Dermis blood vessel endothelial cell (primary cell): ENCODE measurements at places on chromosomes 13 and 19.

DNA sequence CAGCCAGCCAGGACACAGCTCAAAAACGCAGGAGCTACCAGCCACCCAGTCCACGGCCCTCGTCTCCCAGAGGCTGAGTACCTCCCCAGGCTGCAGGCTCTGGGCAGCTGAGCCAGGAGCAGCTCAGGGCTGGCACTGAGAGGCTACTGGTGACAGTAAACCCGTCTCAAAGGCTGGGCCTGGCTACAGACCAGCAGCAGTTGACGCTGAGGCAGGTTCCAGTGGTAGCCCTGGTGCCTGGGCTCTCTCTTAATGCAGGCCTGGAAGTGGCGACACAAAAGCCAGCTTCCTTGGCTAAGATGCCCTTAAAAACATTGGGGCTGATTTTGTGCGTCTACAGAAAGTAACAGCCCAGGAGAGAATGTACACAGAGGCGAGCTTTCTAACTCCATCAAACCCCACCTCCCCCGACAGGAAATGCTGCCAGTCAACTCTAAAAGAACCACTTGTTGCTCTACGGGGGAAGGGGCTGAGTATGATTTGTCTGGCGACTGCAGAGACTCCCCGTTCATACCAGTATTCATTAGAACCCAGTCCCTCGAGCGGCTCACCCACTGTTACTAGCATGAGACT lies 126.3 kb downstream of the STK24 start:
- peak; percentile 18 for DNase-seq

DNA sequence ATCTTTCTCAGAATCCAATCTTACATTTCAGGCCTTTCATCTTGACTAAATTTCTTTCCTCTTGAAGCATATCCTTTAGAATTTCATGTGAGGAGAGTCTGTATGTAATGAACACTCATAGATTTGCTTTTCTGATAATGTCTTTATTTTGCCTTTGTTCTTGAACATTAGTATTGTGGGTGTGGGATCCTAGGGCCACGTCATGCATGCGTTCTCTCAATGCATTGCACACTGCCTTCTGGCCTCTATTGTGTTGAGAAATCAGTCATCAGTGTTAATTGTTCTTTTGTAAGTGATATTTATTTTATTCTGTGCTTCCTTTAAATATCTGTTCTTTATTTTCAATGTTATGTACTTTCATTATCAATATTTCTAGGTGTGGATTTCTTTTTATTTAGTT lies 364.9 kb downstream of the OXGR1 start:
- DNase-seq, result no peak

DNA sequence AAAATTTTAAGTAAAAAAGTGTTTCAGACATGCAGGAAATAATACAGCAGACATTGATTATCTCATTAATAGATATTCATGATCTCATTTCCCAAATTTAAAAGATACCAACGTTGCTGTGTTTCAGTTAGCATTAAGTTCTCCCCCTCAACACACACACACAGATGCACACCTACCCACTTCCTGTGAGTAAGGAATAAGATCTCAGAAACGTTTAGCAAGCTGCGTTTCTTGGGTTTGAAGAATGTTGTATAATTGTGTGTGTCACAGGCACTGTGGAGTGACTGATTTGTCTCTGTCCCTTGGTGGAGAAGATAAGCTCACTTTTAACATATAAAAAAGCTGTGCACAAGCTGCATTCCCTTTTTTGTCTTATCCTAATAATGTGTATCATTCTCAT lies 196.8 kb downstream of the PDS5B start:
- no peak for DNase-seq

GRCh38 chr13:26186995-26187394 lies 35.1 kb downstream of the RNF6 start:
- DNase-seq, result peak; percentile 9

GRCh38 chr13:72062566-72062965 lies 195.6 kb upstream of the DACH1 start:
- DNase-seq, result peak; percentile 31

GRCh38 chr13:25783076-25783475 lies 268.7 kb downstream of the SHISA2 start:
- no peak for DNase-seq

DNA sequence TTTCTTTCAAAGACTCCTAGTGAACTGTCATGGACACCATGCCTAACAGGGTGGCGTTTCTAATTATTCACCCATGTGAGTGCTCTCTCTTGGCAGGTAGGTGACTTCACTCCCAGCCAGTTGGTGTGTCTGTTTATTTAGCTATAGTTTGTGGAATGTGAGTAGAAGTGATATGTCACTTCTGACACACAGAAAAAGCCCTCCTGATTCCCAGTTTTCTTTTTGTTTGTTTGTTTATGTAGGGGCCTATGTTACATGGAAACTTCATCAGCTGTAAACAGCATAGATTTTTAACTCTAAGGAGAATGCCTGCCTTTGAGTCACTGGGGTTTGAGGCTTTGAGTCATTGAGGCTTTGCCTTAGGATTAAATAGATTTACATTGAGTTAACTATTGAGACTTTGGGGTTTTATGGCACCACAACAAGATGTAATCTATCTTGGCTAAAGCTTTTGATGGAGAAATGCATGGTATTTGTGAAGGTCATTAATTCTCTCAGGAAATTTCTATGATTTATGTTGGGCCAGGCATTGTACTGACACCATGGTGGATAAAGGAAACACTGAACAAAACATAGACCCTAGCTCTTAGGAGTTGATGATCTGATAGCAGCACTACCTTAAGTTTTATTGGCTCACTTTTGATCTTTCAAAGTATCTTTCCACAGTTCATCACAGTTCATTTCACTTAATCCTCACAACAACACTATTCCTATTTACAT lies 45.3 kb downstream of the UFM1 start:
- DNase-seq, result no peak

- no peak for DNase-seq
Measured at GRCh38 chr19:44112802-44113137, 429 bp upstream of the ZNF225 start.

DNA sequence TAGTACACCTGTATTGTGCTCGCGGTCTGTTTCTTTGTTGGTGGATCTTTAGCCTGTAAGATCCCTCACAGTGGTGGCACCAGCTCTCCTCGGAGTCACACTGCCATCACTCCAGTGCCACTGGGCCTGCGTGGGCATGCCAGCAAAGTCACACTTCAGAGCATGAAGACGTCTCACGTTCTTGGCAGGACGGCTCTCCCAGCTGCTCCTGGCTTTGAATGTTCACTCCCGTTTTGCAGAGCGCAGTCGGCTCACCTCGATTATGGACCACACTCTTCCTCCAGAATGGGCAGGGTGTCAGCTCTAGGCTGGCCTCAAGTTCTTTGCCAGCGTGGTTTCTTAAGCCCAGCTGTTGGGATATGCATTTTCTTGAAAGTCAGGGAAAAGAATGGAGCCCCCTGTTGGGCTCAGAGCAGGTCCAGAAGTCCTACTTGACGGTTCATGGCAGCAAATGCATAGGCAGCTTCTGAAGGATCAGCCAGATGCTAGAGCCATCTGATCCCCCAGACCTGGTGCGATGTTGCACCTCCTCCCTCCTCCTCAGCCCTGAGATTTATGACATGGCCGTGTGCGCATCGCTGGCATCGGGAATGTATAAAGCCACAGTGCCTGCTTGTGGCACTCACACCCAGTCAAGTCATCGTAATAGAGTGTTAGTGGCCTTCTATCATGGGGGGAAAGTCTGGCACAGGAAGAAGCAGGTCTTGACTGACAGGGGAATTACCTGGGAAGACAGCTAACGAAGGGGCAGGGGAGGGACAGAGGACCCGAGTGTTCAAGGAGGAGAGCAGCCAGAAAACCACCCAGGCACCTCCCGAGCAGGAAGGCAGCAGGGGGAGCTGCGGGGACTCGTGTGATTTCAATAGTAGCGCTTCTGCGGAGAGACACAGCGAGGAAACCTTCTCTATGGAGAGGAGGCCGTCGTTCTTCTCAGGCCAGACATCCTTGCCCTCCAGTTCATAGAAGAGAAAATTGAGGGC lies 40.2 kb upstream of the NPAS1 start:
- no peak for DNase-seq

DNA sequence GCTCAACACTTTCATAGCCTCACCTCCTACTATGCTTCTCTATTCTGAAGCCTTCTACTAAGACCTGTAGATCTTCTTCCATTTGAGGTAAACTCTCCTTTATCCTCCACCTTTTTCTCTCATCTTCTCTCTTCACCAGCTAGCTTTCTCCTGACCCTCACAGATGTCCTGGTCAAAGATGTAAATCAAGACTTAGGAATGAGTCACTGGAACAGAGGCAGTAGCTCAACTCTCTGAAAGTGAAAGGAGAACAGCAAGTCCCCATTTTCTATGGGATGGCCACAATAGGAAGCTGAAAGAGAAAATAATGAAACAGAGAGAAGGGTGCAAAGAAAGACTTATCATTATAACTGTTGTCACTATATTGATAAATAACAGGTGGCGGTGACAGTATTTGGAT lies 86.1 kb upstream of the DOCK9 start:
- DNase-seq, result peak; percentile 58

DNA sequence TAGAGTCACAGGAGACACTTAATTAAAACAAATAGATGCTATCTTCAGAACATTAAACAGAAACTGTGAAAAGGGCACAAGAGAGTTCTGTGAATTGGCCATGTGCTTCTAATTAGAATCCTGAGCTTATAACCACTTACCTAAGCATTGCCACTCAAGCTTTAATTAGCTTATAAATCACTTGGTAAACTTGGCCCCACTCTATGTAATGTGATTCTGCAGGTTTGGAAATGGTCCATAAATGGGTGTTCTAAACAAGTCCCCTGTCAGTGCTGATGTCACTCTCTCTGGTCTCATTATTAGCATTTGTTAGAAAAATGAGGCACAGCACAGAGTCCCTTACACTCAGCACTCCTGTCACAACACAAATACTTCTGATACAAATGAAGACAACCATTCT lies 18.0 kb downstream of the ZNF91 start:
- DNase-seq, result no peak

DNA sequence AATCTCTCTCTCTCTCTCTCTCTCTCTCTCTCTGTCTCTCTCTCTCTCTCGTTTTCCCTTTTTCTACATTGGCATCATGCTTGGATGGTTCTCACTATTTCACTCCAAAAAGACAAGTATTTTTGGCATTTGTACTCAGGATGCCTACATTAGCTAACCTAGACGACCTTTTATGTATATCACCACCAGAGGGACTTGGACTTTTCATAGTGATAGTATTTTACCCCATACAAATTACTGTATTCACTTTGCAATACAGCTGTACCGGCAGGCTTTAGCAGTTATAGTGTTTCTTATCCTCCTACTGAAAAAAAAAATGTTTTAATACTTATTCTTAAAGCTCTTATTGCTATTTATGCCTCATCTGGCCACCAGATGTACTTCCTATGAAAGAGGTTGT lies 687.2 kb upstream of the KLHL1 start:
- no peak for DNase-seq

DNA sequence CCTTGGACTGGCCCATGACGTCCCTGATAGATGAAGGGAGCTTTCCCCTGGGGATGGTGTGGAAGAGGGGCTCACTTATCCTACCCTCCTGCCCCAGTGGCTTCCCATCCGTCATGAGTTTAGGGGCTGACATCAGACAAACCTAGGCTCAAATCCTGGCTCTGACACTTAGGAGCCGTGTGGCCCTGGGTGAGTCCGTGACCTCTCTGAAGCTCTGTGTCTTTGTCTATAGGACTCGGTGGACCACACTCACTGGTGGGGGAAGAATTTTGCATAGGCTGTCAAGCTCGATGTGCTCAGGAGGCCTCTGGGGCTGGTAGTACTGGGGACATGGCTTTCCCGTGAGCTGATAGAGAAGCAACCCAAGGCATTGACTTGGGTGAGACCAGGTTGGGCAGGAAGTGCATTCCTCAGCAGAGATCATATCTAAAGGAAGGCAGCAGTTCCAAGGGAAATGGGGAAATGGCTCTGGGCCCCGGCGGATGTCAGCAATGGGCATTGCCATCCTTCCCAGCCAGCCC lies 17.4 kb upstream of the AP1M2 start:
- peak; percentile 77 for DNase-seq

DNA sequence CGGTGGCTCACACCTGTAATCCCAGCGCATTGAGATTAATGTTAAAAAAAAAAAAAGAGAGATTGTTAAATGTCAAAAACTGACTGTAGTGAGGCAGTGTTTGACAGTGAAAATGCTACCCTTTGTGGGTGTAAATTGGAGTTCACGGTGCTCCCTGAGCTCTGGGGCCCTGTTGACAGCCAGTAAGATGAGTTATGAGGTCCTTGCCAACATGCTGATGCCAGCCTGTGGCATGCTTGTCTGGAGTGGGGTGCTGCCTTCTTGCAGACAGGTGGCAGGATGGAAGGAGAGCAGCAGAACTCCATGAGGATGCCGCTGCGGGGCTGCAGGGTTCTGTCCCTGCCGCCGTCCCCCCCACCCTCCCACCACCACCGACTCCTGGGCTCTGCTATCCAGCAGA lies 25.9 kb downstream of the PRAM1 start:
- no peak for DNase-seq

- peak; percentile 73 for DNase-seq
Measured at GRCh38 chr13:39565036-39565949, 37.7 kb downstream of the LHFPL6 start.

DNA sequence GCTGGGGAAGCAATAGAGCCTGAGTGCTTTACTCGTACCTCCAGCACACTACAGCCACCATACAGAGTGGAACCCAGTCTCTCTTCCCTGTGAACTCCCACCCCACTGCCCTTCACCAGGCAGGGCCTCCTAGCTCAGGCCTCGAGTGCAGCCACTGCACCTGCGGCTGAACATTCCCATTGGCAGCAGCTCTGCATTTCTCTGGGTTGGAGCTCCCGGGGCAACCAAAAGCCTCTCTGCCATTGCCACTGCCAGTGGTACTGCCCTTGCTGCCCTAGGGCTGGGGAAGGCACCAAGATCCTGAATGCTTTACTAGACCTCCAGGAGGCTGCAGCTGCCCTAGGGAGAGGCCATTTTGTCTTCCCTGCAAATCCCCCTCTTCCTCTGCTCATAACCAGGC lies 266.8 kb downstream of the TDRD3 start:
- DNase-seq, result no peak

DNA sequence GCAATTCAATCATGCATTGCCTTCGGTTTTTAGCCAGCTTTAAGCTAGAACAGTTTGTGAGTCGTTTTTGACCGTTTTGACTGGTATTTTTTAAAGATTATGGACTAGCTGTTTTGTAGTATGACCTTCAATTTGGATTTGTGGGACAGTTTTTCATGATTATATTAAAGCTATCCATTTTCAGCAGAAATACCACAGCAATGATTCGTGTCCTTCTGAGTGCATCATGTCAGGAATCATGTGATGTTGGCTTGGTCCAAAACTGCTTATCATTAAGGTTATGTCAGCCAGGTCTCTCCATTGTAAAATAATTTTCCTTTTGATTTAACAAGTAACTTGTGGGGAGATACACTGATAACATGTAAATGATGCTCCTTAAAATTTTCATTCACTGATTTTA lies 229.0 kb downstream of the POSTN start:
- peak; percentile 19 for DNase-seq
